Femur (tissue), 1 donor: ENCODE measurements at places on chromosomes 3 and 15.

- DNase-seq = no peak
Measured at GRCh38 chr3:127211118-127212060, 18.5 kb downstream of the PRR23E start.

- no peak for DNase-seq
Measured at GRCh38 chr3:134189849-134190248, 60.8 kb downstream of the RYK start.

DNA sequence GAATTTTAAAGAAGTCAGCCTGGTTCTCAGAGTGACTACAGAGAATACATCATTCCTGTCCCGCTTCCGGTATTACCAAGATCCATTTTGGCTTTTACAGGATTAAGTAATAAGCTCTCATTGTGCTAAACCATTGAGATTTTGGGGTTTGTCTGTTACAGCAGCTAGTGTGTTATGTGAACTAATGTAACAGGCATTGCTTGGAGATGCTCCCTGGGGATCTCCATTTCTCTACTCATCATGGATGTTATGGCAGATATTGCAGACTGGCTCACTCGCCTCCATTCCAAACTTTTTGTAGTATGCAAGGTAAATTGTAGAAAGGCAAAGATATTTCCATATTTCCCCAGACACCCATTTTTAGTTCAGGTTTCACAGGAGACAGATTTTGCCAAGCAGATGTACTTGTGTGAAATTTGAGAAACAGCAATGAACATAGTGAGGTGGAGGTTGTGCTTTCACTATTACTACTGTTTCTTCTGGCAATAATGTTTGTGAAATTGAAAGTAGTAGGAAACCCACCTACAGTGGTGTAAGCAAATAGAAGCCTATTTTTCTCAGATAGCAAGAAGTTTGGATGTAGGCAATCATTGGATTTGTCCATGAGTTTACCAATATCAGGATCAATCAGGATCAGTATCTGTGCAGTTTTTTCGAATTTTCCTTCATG, 177.1 kb upstream of the GALNT15 start:
- DNase-seq = no peak

DNA sequence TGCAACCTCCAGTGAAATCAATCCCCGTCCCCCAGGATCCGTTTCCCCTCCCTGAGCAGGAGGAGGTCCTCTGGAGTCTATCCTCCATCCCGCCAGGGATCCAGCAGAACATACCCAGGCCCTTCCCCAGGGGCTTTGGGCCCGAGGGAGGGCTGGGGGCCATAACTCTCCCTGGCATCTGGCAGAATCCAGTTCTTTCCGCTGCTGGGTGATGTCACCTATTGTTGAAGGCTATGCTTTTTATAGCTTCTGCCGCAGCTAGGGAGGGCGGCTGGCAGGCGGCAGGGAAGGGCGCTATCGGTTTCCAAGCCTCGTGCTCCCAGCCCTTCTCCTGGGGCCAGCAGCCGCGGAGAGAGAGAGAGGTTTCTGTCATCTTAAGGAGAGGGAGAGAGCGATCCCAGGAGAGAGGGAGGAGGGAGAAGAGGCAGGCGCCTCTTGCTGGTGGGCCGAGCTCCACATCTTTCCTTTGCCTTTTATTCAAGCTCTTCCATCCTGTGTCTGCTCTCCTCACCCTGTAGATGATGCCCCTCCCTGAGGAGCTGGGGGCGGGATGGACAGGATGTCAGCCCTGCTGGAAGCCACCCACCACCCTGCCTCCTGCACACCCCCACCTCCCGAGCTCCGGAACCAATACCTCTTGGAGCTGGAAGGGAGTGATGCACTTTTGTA, 120.1 kb downstream of the ANP32A start:
- peak; percentile 83 for DNase-seq

- no peak for DNase-seq
Measured at GRCh38 chr3:105527949-105528348, 161.2 kb downstream of the ALCAM start.

- no peak for DNase-seq
Measured at GRCh38 chr3:157329551-157329950, 107.1 kb upstream of the PTX3 start.

DNA sequence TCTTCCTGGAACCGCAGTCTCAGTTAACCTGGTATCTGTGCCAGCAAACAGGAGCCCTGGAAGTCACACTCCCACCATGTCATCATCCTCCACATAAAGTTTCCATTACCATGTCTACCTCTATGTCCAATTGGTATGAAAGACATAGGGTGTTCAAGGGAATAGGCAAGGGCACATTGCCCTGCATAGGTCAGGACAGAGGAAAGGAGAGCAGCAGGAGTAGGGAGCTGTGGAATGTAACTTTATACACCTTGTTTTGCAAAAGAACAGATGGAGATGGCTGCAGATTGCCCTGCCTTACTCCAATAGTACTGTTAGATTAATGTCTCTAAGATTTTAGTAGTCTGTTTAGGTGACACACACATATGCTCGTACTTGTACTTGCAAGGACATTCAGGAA, 1056.4 kb downstream of the NTRK3 start:
- no peak for DNase-seq

DNA sequence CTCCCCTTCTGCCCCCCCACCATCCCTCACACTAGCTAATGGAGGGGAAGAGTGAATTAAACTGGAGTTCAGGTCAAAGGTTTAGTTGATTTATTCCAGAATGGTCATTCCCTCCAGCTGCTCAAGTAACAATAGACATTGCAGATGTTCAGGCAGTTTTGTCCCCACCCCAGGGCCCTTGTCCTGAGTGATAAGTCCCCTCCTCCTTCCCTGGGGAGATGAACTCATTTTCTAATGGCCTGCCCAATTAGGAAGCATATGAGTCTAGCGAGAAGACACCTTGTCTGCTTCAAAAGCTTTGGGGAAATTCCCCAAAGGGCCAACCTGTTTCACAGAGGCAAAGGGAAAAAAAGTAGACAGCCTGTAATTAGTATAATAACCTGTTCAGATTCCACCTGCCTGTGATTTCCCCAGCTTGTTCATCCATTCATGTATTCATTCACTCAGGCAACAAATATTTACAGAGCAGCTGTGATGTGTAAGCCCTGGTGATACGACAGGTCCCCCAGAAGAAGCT, 165.3 kb downstream of the SHQ1 start:
- DNase-seq = no peak

- no peak for DNase-seq
Measured at GRCh38 chr3:196694941-196695848, 16.9 kb downstream of the CEP19 start.

DNA sequence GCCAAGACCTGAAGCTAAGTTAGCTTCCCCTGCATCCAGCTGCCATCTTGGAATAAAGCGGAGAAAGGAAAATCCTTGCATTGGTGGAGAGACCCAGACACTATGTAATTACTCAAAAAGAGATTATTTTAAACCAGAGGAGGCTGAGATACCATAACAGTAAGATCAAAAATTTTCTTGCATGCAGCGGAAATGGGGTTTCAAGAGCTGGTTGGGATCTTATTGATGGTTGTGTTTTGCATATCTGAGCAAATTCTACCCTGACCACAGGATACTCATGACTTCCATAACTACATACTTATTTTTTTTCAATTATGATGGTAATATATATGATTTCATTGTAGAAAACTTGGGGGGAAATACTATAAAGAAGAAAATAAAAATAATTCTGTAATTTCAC, 17.5 kb downstream of the TMEM158 start:
- DNase-seq = no peak

DNA sequence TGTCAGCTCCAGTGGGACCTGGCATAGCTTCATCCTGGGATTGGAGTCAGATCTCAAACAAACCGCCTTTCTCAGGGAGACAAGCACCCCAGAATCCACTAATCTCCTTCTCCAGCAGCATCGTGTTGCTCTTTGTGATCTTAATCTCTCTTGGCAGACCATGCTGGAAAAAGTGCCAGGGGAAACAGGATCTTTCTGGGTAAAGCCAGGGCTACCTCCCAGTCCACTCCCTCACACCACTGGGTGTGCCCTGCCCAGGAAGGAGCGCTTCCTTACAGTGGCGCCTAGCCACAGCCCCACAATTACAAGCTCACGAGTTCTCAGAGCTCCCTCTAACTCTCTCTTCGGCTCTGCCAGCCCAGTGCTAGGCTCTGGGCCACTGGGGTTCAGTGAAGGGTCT, 32.2 kb downstream of the RPLP1 start:
- DNase-seq = peak; percentile 58

GRCh38 chr3:117616227-117616626, 906.6 kb downstream of the TUSC7 start:
- no peak for DNase-seq

- DNase-seq = no peak
Measured at GRCh38 chr3:194450341-194450740, 36.5 kb downstream of the ATP13A3 start.

DNA sequence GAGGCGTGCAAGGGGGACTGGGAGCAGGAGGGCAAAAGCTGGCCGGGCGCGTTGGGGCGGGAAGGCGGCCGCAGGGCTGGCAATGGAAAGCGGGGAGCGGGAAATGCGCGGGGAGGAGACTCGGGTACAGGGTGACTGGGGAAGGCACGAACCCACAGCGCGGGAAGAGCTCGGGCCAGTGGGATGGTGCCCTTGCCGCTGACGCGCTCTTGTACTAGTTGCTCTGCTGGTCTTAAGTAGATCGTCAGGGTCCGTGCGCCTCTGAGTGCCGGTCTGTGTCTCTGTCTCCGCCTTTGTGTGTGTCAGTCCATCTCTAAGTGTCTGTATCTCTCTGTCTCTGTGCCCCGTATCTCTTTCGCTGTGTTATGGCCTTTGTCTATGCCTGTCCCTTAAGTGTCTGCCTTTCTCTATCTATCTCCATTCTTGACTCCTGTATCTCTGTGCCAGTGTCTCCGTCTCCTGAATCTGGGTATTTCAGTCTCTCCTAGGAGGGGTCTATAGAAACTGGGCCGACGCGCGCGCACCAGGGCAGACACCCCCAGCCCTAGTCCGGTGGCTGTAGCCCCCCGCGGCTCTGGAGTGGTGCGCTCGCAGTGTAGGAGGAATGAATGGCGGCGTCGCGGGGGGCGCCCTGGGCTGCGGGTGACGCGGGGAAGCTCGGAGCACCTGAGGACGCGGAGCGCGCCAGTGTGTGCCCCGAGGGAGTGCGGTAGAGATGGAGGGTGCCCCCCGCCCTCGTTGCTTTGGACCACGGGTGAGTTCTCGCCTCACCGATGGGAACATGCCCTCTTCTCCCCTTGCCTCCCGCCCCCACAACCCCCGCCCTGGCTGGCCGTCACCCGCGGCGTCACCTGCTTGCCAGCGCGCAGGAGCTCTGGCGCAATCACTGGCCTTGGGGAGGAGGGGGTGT, 756 bp upstream of the CAMK2N2 start:
- no peak for DNase-seq

DNA sequence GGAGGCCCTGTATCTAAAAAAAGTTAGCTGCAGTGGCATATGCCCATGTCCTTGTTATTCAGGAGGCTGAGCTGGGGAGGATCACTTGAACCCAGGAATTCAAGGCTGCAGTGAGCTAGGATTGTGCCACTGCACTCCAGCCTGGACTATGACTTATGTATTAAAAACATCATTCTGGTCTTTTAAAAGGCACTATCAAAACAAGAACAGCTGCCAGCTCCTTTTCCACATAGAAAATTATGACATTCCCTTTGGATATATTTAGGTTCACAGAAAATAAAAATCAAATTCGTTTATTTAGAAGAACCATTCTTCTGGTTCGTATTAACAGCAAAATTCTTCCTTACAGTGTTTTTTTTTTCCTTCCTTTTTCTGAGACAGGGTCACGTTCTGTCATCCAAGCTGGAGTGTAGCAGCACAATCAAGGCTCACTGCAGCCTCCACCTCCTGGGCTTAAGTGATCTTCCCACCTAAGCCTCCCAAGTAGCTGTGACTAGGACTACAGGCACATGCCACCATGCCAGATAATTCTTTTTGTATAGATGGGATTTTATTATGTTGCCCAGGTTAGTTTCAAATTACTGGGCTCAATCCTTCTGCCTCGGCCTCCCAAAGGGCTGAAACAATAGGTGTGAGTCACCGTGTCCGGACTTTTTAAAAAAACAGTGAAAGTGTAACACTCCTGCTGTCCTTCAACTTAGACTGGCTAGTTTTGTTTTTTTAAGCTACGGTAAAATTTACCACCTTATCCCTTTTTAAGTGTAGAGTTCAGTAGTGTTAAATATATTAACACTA, 13.9 kb downstream of the ICE2 start:
- no peak for DNase-seq

- no peak for DNase-seq
Measured at GRCh38 chr3:56796202-56796601, 5.5 kb downstream of the ARHGEF3 start.
